ENCODE measurements at places on chromosomes 4 and X.

- no peak for DNase-seq
These were observed 55.0 kb downstream of the FBXW7 start for GRCh38 chr4:152480901-152481300.

DNA sequence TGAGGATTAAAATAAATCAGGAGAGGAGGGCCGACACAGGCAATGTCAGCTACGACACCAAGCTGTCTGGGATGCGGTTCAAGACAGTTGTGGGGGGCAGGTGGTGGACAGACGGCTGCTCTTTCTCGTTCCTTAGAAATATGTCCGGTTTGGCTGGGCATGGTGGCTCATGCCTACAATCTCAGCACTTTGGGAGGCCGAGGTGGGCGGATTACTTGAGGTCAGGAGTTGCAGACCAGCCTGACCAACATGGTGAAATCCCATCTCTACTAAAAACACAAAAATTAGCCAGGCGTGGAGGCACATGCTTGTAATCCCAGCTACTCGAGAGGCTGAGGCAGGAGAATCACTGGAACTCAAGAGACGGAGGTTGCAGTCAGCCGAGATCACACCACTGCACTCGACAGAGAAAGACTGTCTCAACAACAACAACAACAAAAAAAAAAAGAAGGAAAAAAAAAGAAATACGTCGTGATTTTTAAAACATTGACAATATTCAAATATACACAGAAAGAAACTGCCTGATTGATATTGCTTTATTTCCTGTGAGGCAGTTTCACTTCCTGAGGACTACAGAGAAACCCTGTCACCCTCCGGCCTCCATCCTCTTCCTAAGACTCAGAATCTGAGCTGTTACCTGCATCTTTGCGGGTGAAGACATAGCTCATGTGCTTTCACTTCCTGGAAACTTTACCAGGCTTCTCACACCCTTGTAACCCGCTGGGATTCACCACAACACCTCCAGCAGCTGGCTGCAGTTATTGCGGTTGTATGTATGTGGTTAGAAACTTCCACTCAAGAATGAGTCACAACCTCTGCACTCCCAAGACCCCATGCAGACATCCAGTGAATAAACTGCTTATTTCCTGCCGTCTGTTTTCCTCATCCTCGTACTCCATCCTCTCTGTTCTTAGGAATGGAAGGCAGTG lies 63.8 kb upstream of the STS start:
- DNase-seq, result peak; percentile 55

GRCh38 chr4:121096629-121097028 lies 24.3 kb upstream of the NDNF start:
- no peak for DNase-seq

DNA sequence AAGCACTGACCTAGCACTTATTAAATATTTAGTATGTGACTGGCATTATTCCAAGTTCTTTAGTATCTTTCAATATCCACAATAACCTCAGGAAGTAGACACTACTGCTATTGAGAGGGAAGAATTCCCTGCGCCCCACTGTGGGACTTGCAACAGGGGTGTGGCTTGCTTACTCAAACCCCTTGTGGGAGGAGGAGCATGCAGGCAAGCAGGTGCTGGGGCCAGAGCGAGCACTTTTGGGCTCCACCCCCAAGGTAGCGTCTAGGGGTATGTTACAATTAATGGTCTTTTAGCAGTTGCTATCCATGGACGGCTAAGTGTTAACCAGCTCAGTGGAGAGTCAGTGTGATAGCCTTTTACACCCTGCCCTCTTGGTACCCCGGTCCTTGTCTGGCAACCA lies 50.7 kb downstream of the FAM13A start:
- no peak for DNase-seq

DNA sequence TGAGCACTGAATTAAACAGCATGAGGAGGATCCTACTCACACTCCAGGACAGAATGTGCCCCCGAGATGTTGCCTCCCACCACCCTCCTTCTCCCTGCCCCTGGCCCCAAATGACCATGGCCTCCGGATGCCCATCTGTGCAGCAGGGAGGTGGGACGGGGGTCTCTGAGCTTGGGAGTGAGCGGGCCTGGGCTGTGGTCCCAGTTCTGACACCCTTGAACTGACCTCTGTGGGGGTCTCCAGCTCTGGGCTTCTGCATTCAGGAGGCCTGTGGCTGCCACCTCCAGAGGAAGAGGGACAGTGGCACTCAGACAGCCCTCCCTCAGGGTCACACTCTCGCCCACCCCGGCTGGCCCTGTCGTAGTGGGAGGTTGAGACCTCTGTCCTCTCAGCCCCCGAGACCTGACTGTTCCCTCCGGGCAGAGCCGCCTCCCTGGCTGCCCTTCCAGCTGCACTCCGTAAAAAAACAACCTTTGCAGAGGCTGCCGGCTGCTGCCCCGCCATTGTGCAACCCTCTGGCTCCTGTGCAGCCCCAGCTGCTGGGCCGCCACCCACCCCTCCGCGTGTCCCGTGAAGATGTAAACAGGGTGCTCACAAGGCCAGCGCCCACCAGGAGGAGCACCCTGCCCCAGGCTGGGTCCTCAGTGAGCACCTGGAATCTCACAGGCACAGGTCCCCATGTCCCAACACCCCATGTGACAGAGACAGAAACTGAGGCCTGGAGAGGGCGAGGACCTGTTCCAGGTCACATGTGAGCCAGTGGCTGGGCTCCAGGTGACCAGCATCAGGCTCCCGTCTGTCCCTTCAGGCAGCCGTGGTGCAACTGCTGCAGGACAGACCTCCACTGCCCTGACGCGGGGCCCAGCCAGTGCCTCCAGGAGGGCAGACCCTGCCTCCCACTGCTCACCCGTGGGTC lies 39.6 kb downstream of the HTRA3 start:
- DNase-seq, result no peak

DNA sequence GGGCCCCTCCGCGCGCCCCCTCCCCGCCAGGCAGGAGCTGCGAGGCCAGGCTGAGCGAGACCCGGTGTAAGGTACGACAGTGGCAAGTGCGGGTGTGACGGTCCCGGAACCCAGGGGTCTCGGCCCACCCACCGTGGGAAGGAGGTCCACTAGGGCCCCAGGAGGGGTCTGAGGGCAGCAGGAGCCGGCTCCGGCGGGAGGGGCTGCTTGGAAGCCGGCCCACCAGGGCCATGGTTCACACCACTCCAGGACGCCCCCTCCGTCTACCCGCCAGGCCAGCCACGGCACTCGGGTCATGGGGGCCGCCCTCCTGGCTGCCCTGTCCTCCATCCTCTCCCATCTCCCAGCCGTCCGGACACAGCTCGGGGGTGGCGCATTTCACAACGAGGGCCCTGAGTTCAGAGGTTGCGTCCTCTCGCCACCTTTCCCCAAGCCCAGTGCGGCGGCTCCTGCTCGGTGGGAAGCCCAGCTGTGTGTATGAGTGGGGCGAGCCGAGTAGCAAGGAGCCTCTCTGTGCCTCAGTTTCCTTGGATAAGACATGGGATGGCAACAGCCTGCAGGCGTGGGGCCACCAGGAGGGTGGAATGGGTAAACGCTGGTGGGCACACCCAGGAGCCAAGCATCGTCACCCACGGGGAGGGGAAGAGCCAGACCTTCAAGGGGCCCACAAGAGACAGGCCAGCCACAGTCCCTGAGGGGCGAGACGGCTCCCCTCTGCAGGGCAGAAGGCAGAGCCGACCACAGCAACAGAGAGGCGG lies 81.3 kb downstream of the FAM53A start:
- DNase-seq, result no peak

DNA sequence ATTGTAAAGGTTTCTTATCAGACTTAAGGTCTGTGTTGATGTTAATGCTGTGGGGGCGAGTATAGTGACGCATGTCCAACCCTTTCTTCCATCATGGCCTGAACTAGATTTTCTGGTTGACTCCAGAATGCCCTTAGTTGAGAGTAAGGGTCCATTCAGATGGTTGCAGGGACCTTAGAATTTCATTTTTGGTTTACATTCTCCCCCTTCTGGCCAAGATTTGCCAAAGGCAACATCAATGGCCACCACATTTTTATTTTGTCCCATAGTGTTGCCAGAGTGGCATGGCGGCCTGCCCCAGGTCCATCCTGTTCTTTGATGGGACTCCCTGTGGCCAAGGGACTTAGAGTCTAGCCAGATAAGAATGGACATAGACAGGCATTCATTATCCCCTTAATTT lies 368.5 kb downstream of the GPM6A start:
- DNase-seq, result no peak

Data from activated naive CD4-positive, alpha-beta T cell treated with Interleukin-2 at 50 U/mL for 16 hours (primary cell).